Hepatocyte (in vitro differentiated cells): ENCODE measurements at places on chromosomes 11 and 22. TPM values are rescaled to one million over a fixed set of nuclear protein-coding genes. Genes with fewer than 3 reads are reported as not detected.

DNA sequence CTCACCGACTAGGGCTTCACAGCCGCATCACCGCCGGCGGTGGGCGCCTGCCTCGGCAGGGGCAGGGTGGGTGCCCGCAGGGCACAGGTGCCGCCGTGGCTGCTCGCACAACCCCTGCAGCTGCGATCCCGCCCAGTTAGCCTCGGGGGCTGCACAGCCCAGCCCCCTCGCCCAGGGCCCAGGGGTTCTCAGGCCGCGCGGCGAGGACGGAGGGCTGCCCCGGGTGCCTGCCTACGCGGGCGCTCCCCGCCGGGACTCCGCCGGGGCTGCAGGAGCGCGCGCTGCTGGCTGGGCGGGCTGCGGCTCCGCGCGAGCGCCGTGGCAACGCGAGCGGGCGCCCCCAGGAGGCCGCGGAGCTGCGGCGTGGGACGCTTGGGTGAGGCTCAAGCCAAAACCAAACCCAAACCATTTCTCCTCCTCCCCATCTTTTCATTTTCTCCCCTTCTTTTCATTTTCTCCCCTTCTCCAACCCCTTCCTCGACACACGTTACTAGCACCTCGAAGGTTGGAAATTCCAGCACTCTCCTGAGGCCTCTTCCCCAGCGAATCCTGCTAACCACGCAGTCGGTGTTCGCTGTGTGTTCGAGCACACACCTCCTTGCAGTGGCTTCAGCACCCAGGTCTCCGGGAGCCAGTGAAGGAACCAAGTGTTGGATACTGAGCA, at the start of gene MICAL3:
TSS of gene MICAL3 (minus strand) at position 286 of the 664 bp plus-strand sequence. CDS start 117,749 bp downstream, outside the sequence.
- DNase-seq = peak; percentile 88

GRCh38 chr11:32396331-32396730, 39.0 kb downstream of the WT1 start:
- DNase-seq = no peak

DNA sequence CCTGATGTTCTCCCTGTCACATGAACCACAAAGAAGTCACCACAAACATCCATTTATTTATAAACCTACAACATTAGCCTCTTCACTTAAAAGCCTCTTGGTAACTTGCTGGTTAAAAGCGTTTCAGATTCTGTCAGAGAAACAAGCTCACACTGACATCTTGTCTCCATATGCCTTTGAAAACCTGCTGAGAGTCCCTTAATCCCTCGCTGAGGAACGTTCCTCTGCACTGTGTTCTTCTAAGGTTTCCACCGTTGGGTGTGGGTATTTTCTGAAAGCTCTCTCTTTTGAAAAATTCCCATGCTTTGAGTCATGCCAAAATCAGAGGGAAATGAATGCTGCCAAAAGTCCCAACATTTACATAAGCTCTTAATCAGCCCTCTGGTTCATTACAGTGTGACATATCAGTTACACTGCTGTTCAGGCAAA, 149.8 kb downstream of the CCDC34 start:
- peak; percentile 45 for DNase-seq

GRCh38 chr11:1227551-1228100, 4.8 kb downstream of the MUC5B start:
- DNase-seq = no peak

The PPFIBP2 gene
- 55.8 and 58.6 TPM in 2 replicates for total RNA-seq

The CRYBA4 gene
- not detected in 2 replicates for total RNA-seq
